Lower lobe of right lung (tissue), 2 donors: ENCODE measurements at places on chromosomes 4 and X. TPM values are rescaled to one million over a fixed set of nuclear protein-coding genes. Genes with fewer than 3 reads are reported as not detected.

The FDCSP gene
- not detected for total RNA-seq

The NUDT11 gene
- total RNA-seq: 0.53 TPM

The PLXNB3 gene
- total RNA-seq: 4.6 TPM

DNA sequence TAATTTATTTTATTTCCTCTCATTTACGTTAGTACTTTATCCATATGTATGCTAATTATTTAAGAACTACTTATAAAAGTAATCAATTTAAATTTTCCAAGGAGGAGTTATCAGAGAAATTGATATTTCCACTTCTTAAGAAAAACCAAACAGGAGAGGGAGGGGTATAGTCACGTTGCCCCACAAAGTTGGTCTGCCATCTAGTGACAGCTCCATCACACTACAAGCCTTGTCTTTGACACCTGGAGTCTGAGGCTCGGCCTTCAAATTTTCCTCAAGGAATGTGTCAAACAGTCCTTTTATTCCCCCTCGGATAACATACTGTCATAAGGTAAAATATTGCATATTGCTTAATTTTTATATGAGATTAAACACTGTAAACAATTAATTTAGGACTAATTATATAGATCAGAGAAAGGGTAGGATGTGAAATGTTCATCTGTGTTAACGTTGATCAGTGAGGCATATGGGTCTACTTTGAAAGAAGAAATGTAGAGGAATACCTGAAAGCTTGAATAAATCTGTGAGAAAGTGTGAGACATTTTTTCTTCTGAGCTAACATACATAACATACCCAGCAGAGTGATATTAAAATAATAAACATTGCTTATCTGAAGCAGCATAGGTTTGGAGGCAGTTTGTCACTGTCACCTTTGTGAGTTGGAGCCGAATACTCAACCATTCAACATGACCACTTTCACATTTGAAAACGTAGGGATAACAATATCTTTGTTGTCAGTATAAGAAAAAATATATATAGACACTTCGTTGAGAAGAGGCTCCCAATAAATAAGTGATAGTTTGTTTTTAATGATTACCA lies 114.4 kb downstream of the GLRA3 start:
- no peak for DNase-seq

DNA sequence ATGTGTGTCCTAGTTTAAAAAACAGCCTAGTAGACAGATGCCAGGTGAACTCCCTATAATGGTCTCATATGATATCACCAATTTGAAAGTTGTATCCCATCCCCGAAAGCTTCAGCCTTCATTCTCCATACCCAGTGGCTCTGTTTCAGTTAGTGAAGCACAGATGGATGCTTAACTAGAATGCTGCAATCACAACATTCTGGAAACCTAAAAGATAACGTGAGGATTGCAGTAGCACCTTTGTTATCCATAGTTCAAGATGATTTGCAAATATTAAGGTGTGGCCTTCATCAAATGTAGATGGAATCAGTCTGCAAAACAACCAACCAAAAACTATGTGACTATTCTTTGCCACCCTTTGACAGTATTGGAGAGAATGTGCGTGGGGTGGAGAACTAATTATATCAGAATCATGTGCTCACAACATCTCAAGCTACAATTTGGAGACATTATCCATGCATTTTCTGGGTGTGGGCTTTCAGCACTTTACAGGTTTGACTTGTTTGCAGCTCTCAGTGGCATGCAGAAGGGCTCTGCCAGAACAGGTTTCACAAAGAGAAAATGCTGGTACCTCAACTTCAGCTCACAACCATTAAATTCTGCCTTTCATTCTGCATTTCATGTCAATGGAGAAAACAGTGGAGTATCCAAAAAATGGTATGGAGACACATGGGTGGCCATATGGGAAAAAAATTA lies 18.3 kb upstream of the PPID start:
- no peak for DNase-seq

DNA sequence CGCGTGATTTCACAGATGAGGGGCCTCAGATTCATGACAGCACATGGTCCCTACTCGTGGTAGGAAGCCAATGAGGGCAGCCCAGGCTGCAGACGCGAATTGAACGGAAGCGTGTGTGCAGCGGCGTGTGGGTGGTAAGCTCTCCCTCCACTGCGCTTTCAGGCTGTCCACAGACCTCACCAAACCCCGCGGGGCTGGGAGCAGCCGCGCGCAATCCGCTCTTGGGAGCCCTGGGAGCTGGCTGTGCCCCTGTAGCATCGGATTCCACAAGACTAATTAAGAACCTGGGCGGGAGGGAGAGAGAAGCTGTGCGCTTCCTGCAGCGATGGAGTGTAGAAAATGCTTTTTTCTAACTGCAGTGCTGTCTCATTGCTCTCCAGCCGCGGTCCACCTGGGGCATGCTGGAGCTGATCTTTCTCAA lies 134.9 kb downstream of the STOX2 start:
- no peak for DNase-seq

DNA sequence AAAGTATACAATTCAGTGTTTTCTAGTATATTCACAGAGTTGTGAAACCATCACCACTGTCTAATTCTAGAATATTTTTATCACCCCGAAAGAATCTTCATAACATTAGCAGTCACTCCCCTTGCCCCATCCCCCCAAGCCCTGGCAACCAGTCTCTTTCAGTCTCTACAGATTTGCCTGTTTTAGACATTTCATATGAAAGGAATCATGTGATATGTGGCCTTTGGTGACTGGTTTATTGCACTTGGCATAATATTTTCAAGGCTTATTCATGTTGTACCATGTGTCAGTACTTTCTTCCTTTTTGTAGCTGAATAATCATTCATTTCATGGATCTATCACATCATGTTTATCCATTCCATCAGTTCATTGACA lies 371.7 kb downstream of the AFF2 start:
- DNase-seq: no peak

DNA sequence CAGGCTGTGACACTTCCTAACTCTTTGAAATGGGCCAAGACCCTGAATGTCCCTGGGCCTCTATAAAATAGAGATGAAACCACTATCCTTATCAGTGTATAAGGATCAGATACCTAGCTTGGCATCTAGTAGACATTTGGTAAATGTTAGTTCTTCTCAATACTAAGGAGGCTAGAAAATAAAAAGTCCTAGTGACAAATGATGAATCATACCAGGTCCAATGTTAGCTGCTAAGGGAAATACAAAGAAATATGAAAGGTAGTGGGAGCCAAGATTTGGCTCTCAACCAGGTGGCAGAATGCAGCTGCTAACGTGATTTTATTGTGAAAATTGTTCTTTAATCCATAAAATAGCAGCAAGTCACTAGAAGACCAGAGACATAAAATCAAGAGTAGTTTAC lies 19.8 kb upstream of the PPARGC1A start:
- no peak for DNase-seq
